ENCODE measurements at places on chromosomes 3 and 15.

DNA sequence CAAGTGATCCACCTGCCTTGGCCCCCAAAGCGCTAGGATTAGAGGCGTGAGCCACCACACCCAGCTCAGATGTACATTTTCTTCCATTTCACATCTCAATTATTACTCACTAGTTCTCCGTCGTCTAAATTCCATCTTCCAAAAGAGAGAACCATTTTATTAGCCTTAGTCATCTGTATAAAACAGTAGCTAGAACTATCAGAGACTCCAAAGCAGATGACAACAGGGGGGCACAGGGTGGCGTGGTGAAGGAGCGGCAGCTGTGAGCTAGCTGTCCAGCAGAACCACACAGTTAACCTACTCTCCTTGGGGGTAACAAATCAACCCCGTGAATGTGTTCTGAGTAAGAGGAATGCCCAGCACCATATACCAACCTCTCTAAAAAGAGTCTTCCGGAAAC, 7.1 kb downstream of the SLC25A20 start:
- DNase-seq = no peak

- no peak for DNase-seq
These were observed 34.1 kb upstream of the SEC22A start for GRCh38 chr3:123167686-123168085.

GRCh38 chr3:54358316-54358715, 236.0 kb downstream of the CACNA2D3 start:
- no peak for DNase-seq

DNA sequence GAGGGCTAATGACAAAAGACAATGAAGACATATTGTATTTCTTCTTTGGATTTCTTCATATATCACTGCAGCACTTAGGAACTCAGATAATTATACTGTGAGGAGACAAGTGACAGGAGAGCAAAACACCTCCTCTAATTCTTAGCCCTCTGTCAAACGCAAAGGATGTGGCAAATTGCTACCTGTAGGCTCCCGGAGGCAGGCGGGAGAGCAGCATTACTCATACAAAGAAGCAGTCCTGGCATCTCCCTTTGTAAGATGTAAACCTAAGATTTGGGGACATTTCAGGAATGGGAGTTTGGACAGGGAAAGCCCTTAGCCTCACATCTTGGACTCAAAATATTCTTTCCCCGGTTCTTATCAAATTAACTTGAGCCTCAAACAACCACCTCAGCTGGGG, 460.8 kb downstream of the SOX2 start:
- DNase-seq = no peak

GRCh38 chr3:69871251-69871650, 128.3 kb upstream of the SAMMSON start:
- no peak for DNase-seq

GRCh38 chr3:167671878-167672427, 18.2 kb upstream of the WDR49 start:
- no peak for DNase-seq

GRCh38 chr3:143232981-143233380, 113.4 kb downstream of the CHST2 start:
- no peak for DNase-seq

DNA sequence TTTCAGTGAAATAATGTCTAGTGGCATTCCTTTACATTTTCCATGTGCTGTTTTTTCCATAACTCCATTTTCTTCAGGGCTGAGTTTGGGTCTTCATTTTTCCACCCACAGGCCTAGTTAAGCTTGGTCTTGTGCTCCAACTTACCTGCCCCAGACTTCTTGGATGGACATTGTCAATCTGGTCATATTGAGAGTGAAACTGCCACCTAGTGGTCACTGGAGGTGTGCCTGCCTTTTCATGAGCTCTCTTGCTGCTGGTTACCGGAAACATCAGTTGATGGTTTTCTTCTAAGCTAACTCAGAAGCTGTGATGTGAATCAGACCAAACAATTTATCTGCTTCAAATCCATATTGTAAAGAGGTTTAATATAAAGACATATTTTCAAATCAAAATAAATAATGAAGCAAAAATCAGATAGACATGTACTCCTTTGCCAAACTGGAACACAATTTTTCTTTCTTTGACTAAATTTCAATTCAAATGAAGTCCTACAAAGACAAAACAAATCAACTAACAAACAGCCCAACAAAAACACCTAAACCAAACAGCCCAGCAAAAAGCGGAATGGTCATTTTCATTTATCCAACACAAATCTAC, 135.1 kb upstream of the RASGRP1 start:
- DNase-seq = no peak

DNA sequence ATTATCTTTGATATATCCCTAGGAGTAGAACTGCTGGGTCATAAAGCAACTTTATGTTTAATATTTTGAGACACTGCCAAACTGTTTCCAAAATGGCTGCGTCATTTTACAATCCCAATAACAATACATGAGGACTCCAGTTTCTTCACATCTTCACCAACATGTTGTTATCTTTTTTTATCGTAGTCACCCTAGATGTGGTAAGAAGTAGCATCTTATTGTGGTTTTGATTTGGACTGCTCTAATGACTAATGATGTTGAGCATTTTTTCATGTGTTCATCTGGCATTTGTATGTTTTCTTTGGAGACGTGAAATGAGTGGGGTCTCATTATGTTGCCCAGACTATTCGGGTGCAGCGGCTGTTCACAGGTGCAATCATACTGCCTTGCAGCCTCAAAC, 83.8 kb downstream of the MAP4 start:
- DNase-seq = no peak

- no peak for DNase-seq
These were observed 902.5 kb downstream of the ZPLD1 start for GRCh38 chr3:103337179-103337845.

DNA sequence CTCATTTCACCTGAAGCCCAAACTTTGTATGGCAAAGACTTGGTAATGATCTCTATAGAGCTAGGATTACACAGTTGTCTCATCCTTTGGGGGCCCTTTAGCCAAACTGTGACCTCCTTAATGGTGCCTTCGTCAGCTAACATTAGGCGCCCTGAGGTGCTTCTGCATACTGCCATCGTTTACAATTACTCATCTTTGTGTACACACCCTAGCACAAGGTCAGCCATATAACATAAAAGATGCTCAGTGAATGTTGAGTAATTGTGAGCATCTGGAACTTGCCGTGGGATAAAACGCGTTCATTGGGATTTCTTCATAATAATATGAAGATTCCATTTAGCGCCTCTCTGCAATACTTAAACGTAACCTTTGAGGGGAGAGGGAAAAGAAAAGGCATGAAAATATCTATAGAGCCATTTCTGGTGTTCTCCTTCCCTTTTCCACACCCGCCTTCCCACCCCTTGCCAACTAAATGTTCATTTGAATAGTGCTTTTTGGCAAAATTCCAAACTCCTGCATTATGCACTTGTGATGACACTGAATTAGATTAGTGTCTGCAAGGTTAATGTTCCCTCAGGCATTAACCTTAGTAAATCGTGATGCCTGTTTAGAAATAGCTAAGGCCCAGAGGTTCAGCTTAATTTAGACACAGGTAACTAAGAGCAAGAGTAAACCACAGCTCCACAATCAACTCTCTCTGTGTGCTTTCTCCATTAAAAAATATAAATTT, 990 bp upstream of the ZNF148 start:
- DNase-seq = no peak
